Activated CD4-positive, CD25-positive, alpha-beta regulatory T cell treated with anti-CD3 and anti-CD28 coated beads, Interleukin-2, amount 50 U/mL, for 24 hours (primary cell): ENCODE measurements at places on chromosomes 4 and X.

GRCh38 chrX:51837921-51838320 is 55.5 kb upstream of the MAGED1 start:
- no peak for ATAC-seq

- no peak for ATAC-seq
Measured at GRCh38 chrX:24231131-24231540, 81.6 kb downstream of the ZFX start.

GRCh38 chr4:107034996-107035818 is 906 bp downstream of the DKK2 start:
- ATAC-seq: no peak

GRCh38 chrX:17028356-17028755 is 81.9 kb downstream of the REPS2 start:
- ATAC-seq: no peak

GRCh38 chr4:15158406-15159091 is 156.3 kb downstream of the CPEB2 start:
- no peak for ATAC-seq

- no peak for ATAC-seq
Measured at GRCh38 chr4:95835672-95836071, 4.2 kb upstream of the PDHA2 start.

GRCh38 chr4:83850435-83850834 is 314.5 kb downstream of the GPAT3 start:
- no peak for ATAC-seq

DNA sequence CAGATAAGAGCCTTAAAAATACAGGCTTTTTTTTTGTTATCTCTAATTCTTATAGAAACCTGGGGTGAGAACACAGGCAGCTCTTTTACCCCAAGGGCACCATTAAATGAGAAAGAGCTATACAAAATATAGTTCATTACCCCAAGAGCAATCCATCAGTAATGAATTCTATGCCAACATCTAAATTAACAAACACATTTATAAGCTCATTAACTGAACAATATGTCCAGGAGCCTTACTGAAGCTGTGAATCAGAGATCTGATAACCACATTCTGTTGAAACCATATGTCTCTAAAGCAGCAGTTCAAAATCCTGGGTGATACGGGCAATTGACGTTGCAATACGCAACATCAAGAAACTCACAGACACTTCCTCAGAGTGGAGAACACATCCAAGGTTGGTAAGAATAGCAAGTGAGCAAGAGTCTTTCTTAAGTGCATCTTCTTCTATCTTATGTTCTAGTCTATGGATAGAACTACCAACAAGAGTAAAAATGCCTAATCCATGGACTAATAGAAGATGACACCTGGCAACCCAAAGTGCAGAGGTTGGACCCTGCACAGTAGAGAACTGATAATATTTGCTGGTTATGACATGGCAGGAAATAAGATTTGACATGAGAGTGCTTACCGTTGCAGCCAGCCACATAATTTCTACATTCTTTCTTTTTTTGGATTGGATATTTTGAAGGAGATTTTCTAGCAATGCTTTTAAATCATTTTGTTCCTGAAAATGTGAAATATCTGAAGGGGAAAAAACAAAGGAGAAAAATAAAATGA is 449.3 kb downstream of the IL15 start:
- ATAC-seq: no peak

GRCh38 chr4:55670695-55671094 is 34.6 kb upstream of the NMU start:
- no peak for ATAC-seq

DNA sequence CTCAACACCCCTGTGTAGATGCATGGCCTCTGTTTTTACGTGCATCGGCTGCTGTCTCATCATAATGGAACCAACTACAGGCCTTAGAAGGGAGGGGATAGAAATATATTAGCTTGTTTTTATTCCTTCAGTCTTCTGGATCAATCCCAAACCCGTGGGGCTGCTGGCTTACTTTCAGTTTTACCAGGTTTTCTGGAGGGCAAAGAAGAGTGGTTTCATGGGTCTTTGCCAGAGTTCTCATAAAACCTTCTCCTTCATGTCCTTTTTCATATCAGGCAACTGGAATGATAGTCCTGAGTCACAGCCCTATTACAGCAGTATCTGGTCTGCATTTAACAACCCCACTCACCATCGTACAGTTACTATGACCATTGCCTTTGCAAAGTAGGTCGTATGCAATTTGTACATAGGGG is 34.6 kb downstream of the PPP2R2C start:
- no peak for ATAC-seq

DNA sequence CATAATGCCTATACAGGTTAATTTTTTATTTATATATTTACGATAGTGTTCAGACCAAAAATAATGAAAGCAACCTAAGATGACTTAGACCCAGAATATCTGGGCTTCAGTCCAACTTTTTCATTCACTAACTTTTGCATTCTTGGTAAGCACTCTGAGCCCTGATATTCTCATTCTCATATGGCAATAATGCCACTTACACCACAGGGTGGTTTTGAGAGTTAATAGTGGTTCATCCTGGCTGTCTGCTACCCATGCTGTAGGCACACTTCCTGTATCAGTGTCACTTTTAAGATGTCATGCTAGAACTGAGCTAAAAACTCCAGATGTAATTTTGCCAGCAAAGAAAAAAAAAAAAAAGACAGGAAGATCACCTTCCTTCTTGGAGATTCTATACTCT is 508.7 kb upstream of the FMR1 start:
- no peak for ATAC-seq

DNA sequence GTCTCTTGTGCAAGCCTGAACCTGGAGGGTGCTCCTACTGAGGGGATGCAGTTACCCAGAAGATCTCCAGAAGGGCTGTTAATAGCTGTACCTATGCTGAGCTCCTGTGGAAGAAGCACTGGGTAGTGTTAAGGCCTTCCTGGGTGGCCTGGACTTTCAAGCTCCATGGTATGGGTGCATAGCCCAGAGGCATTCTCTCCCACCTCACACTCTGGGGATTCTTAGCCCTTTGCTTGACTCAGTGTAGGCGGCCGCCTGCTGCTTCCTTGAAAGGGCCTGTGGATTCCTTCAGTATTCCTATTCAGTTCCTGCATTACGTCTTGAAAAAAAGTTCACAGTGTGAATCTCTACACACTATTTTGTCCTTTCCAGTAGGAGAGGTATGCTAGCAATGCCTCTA is 235.7 kb upstream of the MAGEB16 start:
- ATAC-seq: no peak

GRCh38 chr4:95181996-95182306 is 366.8 kb downstream of the UNC5C start:
- no peak for ATAC-seq

- no peak for ATAC-seq
Measured at GRCh38 chr4:82737354-82737753, 61.2 kb downstream of the SCD5 start.

DNA sequence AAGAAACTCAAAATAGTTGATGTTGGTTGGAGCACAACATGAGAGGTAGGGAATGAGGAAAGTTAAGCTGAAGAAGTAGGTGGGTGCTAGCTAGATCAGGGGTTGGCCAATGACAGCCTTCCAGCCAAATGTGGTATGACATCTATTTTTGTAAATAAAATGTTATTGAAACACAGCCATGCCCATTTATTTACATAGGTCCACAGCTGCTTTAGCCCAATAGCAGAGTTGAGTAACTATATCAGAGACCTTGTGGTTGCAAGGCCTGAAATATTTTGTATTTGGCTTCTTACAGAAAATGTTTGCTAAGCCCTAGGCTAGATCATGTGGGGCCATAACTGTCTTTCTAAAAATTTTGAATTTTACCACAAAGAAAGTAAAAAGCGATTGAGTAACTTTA is 234.9 kb upstream of the CTSO start:
- no peak for ATAC-seq

GRCh38 chr4:80210549-80210948 is 13.2 kb downstream of the PRDM8 start:
- no peak for ATAC-seq

DNA sequence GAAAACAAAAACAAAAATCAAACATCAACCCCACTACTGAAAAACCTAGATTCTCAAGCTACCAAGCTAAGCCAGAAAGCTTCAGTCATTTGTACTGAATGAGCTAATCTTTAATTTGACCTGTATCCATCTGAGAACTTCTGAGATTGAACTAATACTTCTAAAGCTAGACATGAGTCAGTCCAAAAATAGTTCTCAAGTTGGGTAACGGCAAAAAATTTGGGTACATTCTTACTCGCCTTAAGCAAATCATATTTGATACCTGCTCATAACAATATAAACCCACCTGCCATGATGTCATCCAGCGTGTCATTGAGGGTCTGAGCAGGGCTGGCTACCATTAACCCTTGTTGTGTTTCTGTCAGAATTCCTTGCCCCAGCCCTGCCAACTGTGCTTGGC is 69.7 kb upstream of the COX18 start:
- ATAC-seq: peak; percentile 27

DNA sequence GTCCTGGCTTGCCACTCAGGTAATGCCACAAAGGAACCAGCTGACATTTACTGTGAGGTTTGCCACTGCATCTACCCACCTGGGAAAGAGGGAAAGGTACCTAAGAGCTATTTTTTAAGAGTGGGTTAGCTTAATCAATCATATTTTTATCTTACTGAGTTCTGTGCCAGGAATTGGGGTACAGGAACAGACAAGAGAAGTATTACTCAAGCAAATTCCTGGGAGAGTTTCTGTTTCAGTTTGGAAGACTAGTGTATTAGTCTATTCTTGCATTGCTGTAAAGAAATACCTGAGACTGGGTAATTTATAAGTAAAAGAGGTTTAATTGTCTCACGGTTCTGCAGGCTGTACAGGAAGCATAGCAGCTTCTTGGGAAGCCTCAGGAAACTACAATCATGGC is 23.2 kb downstream of the PSMD10 start:
- no peak for ATAC-seq

DNA sequence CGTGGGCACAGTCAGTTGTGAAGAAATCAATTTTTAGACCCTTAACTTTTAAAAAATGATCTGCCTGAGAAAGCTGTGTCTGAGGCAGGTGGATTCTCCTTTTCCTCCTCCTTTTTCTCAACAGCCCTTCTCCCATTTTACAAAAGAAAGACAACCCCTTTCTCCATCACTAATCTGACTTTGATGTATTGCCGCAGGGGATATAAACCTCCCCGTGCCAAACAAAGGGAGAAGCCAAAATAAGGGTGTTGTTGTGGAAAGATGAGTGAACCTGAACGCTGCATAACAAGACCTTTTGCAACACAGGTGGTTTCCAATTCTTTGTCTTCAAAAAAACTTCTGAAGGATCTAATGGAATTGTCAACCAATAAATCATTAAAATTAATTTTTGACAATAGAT is 8.4 kb upstream of the FHL1 start:
- no peak for ATAC-seq

DNA sequence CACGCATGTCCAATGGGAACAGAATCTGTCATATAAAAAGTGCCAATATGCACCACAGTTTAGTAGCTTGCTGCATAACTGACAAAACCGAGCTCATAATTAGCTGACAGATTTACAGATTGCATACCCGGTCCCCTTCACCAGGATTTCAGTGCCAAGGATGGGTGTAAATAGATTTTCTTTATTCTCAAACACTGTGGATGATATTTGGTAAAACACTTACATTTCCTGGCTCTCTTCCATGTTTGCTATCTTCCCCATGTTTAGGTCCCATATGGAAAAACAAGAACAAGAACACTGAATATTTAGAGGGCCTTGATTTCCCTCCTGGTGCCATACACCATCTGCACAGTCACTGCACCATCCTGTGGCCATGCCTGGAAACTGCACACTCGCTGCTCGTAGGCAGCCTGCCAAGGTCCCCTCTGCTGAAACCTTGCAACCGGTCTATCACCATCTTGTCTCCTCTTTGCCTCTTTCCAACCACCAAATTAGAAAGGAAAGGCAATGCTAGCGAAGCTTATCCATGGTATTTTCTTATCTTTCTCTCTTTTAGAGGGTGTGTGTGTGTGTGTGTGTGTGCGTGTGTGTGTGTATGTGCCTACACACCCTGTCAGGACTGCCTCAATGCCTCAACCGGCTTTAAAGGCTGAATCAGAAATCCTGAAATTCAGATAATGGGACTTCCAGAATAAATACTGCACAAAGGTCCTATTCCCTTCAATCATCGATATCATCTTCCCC is 124.2 kb upstream of the MBNL3 start:
- ATAC-seq: no peak
